ENCODE measurements at places on chromosomes 4 and X.
A peak's percentile ranks its signal among the peaks of the same experiment; 100 is the strongest.

GRCh38 chr4:153489856-153490558, 23.8 kb downstream of the TMEM131L start:
- DNase-seq: no peak

DNA sequence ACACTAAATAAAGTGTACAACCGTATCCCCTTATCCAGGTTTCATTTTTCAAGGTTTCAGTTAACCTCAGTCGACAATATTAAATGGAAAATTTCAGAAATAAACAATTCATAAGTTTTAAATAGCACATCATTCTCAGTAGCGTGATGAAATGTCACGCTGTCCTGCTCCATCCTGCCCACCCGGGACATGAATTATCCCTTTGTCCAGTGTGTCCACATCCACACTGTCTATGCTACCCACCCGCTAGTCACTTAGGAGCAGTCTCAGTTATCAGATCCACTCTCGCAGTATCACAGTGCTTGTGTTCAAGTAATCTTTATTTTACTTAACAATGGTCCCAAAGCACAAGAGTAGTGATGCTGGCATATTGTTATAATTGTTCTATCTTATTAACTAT, 54.7 kb downstream of the FRYL start:
- DNase-seq: no peak

- peak; percentile 40 for DNase-seq
These were observed 4.7 kb upstream of the AMMECR1 start for GRCh38 chrX:110322603-110323002.

DNA sequence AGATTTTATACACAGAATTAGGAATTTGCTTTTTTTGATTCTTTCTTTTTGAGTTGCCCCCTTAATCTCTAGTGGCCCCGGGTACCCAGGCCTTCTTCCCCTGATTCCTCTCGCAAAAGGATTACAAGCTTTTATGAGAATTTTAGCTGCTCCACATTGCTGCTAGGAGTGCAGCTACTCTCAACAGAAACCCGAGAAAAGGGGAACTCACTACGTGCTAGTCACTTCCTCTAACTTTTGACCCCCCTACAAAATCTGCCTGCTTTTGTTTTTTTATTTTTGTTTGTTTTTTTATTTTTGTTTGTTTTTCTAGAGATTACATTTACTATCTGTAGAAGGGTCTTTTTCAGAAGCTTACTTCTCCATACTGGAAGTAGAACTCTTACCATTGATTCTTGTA, 64.1 kb downstream of the ZNF81 start:
- DNase-seq: no peak

GRCh38 chr4:57445686-57446085, 335.5 kb upstream of the IGFBP7 start:
- no peak for DNase-seq

GRCh38 chrX:110684653-110685052, 111.0 kb downstream of the CHRDL1 start:
- DNase-seq: no peak

DNA sequence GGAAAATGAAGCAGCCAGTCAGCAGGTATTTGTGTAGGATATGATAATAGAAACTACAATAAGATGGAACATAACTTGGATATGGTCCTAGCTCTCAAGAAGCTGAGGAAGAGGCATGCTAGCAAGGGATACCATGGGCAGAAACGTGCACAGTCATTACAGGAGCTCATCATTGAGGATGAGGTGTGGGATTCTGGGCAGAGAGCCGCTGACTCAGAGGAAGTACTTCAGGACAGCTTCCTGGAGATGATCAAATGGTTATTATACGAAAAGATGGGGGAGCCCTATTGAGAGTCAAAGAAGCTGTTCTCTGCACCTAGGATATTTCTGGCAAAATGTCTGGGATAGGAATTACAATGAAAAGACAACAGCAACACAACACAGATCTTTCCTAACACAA, 116.0 kb upstream of the PDE5A start:
- no peak for DNase-seq

GRCh38 chr4:159051245-159052071, 51.4 kb upstream of the RAPGEF2 start:
- no peak for DNase-seq

DNA sequence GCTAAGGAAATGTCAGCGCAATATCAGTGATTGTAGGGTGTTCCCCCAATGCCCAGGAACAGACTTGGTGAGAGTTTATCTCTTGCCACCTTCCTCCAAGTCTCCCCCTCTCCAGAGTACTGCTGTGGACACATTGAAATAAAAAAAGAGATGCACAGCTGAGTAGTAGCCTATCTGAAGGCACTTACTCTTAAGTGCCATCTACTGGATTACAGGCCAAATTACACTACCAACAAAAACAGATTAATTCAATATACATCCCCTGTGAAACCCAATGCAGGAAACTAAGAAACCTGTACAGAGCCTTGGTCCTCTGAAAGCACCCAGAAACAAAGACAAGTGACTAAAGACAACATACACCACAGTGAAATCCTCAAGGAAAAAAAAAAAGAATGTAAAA, 460.3 kb downstream of the ZIC3 start:
- DNase-seq: no peak

GRCh38 chrX:74178536-74178935, 125.4 kb upstream of the ZCCHC13 start:
- DNase-seq: no peak

GRCh38 chrX:78237127-78237526, 90.3 kb downstream of the CYSLTR1 start:
- no peak for DNase-seq

DNA sequence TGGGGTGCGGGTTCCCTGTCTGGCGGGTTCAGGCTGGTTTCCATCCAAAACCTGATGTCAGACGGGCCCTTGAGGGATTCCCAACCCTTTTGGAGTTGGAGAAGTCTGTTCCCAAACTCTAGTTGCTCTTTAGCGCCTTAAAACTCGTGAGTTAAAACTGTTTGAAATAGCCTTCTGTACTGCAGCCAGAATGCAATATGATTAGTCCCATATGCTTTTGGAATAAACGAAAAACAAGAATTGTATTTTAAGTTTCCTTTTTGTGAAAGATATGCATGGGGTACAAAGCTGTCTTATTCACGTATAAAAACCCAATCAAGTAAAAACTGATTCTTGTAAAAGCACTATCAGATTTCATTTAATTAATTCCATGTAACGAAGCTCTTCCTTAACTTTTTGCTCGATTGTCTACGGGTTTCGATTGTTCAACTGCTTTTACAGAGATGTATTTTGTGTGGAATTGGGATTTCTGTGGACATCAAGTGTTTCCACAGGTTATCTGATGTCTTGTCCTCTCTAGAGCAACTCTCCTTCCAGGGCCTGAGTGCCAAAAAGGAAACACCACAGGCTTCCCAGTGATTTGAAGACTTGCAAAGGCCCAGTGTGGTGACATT, 49.5 kb downstream of the CLDN34 start:
- no peak for DNase-seq

DNA sequence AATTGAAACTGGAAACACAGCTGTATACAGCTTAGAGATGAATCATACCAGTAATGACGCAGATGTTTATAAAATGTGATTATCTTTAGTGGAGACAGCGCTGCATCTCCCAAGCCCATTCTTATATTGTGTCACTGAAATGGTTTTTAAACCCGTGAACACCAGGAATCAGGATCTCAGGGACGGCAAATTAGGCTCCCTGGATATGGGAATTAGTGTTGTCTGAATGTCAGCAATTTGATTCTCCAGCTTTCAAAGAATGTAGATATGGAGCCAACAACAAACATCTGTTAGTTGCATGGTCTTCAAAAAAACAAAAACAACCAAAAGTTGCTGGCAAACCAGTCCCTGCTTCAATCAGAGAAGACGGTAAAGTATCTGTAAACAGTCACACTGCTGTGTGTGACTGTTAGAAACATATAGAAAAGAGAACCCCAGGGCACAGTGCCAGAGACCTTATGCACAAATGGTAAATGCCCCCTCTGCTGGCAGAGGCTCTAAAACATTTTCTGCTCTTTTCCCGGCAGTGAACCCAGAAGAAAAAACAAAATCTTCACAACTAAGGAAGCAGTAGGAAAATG, 351.9 kb upstream of the FTHL17 start:
- DNase-seq: peak; percentile 68

DNA sequence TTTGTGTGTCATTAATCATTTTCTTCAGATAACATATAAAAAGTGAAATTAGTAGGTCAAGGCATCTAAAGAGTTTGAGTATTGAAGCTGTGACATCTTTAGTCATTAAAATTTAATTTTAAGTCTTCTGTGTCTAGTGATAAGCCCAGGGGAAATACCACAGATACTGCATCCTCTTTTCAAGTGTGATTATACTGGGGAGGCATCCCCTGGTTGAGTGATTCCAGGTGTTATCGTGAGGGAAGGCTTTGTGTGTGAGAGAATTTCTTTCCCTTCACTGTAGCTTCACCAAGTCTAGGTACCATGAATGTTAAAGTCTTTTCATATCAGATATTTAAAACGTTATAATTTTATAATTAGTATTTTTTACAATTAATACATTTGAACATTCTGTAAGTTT, 193.4 kb downstream of the FRAS1 start:
- DNase-seq: no peak

- no peak for DNase-seq
These were observed 65.1 kb upstream of the DDX53 start for GRCh38 chrX:22934640-22935039.

- DNase-seq: no peak
These were observed 18.6 kb downstream of the BLTP1 start for GRCh38 chr4:122170775-122171174.

- peak; percentile 97 for DNase-seq
These were observed 279.8 kb upstream of the BOD1L1 start for GRCh38 chr4:13907255-13907751.

GRCh38 chrX:5388087-5388486, 840.6 kb downstream of the NLGN4X start:
- DNase-seq: no peak

DNA sequence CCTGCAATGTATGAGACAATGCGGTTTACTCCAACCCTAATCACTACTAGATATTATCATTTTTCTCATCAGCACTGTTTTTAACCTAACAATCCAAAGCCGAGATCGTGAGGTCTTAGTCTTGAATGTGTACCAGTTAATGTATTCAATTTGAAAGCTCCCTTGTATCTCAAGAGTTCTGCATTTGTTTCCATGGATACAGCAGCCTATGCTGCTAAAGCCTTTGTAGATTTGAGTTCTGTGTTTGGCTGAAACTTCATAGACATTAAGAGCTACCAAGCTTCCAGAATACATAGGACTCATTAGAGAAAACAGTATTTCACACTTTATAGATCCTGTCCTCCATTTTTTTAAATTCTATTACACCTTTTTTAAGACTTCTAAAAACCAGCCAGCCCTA, 39.9 kb downstream of the SLC9A6 start:
- DNase-seq: no peak

DNA sequence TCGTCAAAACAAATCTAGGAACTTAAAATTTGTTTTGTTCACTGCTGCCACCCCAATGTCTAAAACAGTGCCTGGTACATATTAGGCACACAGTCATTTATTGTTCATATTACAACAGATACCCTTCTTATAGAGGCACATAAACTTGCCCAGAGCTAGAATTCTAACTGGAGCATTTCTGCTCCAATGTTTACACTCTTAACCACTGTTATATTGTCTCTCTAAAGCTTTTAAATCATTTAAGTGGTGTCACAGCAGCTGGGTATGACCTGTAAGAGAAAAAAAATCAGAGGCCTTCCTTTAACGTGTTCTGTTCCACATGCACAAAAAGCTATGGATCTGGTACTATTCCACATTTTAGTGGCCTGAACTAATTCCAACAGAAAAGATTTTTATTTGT, 3.0 kb downstream of the UBE2D3 start:
- no peak for DNase-seq

GRCh38 chrX:48956728-48957414, 536 bp downstream of the OTUD5 start:
- no peak for DNase-seq

- no peak for DNase-seq
These were observed 9.7 kb upstream of the ATP10D start for GRCh38 chr4:47475411-47475810.

- DNase-seq: no peak
These were observed 42.5 kb upstream of the KCNIP4 start for GRCh38 chr4:21991050-21991449.

GRCh38 chr4:825971-826330, at the start of gene CPLX1:
Gene CPLX1, minus strand, starts transcription at chr4:826129. Its CDS starts 1,607 bp downstream, at chr4:824522.
- no peak for DNase-seq

- DNase-seq: no peak
These were observed 2090.4 kb upstream of the TENM3 start for GRCh38 chr4:180152831-180153230.

Data from AG10803 (cell line).